Activated CD4-positive, alpha-beta T cell treated with anti-CD3 and anti-CD28 coated beads, Interleukin-2, amount 50 U/mL, for 4 hours (primary cell): ENCODE measurements at places on chromosomes 6 and 20.

- no peak for DNase-seq
These were observed 61.4 kb downstream of the IL22RA2 start for GRCh38 chr6:137112067-137112355.

GRCh38 chr20:48819821-48820648 is 7.8 kb downstream of the PREX1 start:
- DNase-seq, result no peak

GRCh38 chr6:3347247-3347646 is 88.5 kb downstream of the PSMG4 start:
- no peak for DNase-seq

- no peak for DNase-seq
These were observed 8.6 kb upstream of the STX16 start for GRCh38 chr20:58642441-58642840.

DNA sequence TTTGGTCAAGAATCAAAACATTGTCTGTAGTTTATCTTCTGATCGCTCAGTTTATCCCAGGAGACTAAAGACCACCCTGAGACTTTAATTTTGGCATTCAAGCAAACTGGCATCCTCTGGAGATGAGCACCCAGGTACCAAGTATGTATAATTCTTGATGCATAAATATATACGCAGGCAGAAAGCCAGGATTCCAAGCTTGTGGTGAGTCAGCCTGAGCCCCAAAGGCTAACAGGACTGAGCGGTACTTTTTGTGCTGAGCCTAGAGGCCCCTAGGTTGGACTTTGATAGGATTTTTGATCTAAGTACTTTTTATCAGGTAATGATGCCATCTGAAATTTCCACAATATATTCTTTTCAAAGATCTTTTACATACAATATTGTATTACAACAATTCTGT is 301.3 kb downstream of the TFAP2B start:
- DNase-seq, result no peak

DNA sequence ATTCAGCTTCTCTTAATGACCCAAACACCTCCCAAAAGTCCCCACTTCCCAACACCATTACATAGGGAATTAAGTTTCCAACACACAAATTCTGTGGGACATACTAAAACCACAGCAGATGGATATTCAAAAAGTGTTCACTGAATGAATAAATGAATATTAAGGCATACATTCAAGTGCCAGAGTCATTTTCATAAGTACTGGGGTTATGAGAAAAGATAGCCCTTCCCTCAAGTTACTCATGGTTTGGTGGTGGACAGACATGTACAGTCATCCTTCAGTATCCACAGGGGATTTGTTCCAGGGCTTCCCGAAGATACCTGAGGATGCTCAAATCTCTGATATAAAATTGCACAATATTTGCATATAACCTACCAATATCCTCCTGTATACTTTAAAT is 50.4 kb downstream of the HS3ST5 start:
- no peak for DNase-seq
